Right kidney (tissue), 9 donors: ENCODE measurements at places on chromosomes 1 and 21.

DNA sequence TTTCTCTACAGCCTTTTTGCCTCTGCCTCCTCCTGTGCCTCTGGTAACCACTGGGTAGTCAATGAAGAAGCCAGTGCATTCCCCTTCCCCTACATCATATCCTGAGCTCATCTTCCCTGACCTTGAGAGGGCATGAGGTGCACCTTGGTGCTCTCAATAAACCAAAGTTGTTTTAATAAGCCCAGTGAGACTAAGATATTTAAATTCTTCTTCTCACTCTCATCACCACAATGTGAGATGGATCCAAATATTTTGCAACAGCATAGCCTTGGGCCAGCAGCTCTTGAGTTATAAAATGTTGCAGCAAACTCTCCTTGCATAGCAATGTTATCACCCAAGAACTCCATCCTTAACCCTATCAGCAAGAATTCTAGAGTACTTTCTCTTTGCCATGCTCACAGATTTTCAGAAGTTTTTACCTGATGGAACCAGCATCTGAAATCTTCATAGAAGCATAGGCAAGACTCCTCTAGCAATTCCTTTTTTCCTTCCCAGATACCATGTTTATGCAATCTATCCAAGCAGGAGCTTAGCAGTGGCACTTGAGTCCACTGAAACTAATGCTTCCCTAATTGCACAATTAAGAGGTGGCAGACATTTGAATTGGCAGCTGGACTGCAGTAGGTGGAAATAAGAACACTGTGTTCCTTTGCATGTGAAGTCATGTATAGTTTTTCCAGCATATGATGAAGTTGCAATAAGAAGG, 36.8 kb downstream of the CDC7 start:
- DNase-seq: no peak

GRCh38 chr1:244296447-244296846, 155.3 kb downstream of the ADSS2 start:
- DNase-seq: no peak

- DNase-seq: no peak
These were observed 45.4 kb upstream of the SELENON start for GRCh38 chr1:25754470-25755181.

- DNase-seq: no peak
These were observed 363.6 kb upstream of the VAMP3 start for GRCh38 chr1:7407544-7407895.

GRCh38 chr1:162700131-162700530, 67.9 kb downstream of the DDR2 start:
- DNase-seq: no peak

DNA sequence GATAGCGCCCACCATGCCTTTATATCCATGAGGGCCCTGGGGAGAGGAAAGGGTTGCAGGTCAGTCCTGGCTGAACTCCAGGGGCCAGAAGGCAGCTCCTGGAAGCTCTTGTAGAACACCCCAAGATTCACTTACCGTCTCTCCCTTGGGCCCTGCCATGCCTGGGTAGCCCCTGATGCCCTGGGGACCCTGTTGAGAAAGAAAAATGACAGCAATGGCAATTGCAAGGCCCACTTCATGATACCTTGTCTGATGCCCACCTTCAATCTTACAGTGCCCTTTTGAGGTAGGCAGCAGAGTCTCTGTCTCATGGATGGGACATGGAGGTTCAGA, 7.0 kb downstream of the COL9A2 start:
- no peak for DNase-seq

- DNase-seq: no peak
These were observed 143.7 kb upstream of the CSF3R start for GRCh38 chr1:36626435-36626834.

GRCh38 chr1:232508130-232508701, 121.7 kb downstream of the SIPA1L2 start:
- DNase-seq: no peak

DNA sequence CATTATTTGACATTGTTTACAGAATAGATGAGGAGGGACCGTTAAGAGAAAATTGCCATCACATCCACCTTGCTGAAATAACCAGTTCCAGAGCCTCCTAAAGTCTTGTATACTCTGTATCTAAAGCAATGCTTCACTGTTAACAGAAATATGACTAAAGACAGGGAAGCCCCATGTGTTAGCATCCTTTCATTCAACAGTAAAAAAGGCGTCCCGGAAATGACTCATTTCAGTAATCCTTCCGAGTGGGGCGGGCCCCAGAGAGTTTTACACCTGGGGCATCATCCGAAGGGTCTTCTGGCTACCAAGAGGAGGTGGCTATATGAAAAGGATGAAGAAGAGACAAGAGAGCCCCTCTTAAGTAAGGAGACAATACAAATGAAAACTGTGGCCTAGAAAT, 227.2 kb downstream of the SLC45A1 start:
- no peak for DNase-seq

- no peak for DNase-seq
These were observed 28.4 kb downstream of the PPP2R5A start for GRCh38 chr1:212313616-212314015.

DNA sequence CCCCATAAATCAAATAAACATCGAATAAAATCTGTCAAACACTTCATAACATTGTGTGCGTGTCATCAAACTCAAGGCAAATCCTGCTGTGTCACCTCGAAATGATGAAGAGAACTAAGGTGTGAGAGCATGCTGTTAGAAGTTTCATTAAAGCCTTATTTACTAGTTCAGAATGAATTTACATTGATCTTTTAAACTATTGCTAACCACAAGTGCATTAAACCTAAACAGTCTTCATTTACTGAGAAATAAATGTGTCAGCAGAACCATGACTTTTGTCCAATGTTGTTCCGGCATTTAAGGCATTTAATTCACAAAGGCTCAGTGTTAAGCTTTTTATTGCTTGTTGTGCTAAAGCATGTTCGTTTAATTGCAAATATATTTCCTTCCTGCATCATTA, 474.4 kb downstream of the SETD4 start:
- DNase-seq: no peak

DNA sequence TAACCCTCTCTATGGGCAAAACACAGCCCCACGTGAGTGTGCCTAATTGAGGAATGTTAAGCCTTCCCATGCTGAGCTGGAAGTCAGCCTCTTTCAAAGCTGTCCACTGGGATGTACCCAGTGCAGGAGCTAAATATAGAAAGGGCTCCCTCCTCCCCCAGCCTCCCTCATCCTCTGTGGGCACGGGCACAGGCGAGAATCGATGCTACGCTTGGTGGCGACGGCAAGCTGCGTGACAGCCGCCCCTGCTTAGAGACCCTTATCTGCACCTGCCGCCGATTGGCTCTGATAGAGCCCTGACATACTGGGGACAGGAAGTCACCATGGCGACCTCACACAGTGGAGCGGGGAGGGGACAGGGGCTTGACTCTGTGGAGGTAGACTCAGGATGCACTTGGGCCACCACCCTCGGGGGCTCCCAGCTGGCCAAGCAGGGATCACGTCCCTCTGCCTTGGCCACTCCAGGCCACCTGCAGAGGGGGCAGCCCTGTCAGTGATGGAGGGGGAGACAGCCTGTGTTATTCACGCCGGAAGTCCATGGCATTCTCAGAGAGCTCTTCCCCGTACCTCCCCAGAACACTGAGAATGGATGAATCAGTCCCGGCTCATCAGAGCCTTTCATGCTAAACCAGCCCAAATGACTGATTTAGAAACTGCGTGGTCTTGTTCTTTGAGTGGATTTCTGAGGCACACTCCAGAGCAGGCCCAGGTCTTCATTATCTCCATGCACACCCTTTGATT, 84.8 kb downstream of the KCND3 start:
- no peak for DNase-seq

- no peak for DNase-seq
These were observed 54.4 kb downstream of the NID1 start for GRCh38 chr1:236010443-236010842.

- no peak for DNase-seq
These were observed 340.0 kb downstream of the NPHP4 start for GRCh38 chr1:5651964-5652821.

DNA sequence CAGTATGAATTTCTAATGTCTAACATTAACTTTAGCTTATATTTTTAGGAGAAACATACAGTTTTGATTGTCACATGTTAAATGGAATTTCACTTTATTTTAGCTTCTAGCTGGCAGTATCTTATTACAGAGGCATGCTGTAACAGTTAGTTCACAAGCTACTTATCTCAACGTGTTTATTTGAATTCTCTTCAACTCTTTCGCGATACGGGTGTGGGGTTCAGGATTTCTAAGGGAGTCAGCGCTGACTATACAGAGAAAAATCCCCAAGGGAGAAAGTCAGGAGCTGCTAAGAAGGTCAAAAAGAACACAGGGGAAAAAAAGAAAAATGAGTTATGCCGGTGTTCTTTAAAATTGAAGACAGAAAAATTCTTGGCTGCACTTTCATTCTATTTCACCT, 296.2 kb downstream of the VAV3 start:
- DNase-seq: no peak
